ENCODE measurements at places on chromosomes 3 and 15.

GRCh38 chr15:41942886-41943285, 29.5 kb downstream of the EHD4 start:
- DNase-seq: no peak

DNA sequence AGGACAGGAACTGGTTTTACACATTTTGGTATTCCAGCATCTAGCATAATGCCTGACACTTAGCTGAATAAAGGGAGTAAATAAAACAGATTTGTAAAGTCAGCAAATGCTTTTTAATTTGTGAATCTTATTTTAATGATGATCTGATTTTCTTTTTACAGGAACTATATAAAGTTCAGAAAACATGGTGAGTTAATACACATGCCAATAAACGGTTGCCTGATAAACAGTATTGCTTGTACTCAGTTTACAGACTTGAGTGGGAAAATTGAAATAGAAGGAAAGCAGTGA, 1.4 kb downstream of the PSMA4 start:
- DNase-seq: no peak

GRCh38 chr3:150218841-150219240, 189.3 kb upstream of the TSC22D2 start:
- no peak for DNase-seq

DNA sequence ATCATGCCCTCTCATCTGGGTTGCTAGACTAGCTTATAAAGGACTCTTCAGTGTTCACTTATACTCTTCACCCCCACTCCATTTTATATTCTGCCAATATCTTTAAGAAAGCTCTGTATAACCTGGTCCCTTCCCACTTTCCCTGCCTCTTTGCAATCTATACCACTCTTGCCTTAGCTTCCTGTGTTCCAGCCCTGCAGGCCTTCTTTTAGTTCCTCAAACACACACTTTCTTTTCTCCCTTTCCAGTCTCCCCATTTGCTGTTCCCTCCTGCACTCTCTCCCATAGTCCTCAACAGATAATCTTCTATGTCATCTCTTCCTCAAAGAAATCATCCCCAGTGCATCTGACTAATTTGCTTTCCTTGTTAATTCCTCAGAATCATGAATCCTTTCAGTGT, 28.7 kb downstream of the SENP8 start:
- no peak for DNase-seq

DNA sequence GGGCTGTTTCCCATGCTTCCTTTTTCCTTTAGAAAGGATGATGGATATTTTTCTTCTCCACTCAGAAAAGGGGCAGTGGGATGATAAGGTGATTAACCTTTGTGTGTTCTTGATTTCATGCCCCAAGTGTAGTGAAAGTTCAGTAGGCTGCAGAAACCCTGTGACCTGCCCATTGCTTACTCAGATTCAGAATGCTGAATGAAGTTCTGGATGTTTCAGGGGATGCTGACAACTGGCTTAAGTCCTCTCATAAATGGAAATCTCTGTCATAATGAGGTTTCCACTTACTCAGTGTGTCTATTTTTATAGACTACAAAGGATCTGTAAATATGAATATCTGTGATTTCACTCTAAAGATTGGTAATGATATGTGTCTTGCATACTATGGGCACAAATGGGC, 471.3 kb upstream of the TPRG1 start:
- DNase-seq: no peak

GRCh38 chr3:5220193-5220592, 32.7 kb downstream of the EDEM1 start:
- no peak for DNase-seq

DNA sequence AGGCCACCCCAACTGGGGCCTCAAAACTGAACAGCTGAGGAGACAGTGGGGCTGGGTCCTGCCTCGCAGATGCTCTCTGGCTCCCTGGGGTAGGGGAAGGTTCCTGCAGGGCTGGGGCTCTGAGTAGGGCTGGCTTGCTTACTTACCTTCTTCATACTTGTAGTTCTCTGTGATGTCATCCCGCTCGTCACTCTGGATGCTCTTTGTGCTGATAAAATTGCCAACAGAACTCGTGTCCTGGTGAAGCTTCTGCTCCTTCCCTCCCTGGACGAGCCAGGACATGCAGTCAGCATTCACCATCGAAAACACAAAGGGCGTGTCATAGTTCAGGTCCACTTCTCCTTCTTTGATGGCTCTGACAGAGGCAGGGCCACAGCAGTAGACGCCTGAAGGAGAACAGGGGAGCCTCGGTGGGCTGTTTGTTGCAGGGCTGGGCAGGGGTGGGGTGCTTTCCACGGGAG, 17.9 kb upstream of the EPB42 start:
- DNase-seq: no peak

DNA sequence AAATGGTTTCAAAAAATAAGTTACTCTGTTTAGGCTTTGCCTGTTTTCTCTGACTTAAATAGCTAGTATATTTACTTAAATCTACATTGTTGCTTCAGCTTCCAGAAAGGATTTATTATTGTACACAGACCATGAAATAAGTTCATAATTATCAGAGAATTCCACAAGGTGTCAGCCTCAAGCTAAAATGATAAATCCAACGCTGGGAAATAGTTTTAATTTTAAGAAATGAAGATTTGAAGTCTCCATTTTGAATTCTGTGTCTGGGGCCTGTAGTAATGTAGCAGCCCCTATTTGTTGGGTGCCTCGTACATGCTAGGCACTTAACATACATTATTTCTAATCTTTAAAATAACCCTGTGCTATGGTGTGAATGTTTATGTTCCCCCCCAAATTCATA, 92.6 kb upstream of the KCNMB2 start:
- no peak for DNase-seq

- no peak for DNase-seq
Measured at GRCh38 chr3:190673148-190673547, 159.3 kb downstream of the IL1RAP start.

- no peak for DNase-seq
Measured at GRCh38 chr15:40498891-40499290, 28.1 kb downstream of the CHST14 start.

DNA sequence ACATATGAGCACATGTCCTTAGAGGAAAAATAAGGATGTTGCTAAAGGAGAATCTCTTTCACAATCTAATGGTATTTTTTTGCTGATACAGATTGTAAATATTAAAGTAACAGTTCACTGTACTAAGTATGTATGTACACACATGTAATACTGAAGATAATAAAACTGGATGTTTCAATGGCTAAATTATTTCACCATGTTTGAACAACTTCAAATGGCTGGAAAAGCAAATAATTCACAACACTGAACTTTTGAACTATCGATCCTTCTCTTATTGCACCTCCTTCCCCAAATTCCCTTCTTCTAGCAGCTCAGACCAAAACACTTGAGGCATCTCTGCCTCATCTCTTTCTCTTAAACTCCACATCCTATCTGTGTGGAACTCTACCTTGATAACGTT, 149.5 kb downstream of the EPHA3 start:
- DNase-seq: no peak

DNA sequence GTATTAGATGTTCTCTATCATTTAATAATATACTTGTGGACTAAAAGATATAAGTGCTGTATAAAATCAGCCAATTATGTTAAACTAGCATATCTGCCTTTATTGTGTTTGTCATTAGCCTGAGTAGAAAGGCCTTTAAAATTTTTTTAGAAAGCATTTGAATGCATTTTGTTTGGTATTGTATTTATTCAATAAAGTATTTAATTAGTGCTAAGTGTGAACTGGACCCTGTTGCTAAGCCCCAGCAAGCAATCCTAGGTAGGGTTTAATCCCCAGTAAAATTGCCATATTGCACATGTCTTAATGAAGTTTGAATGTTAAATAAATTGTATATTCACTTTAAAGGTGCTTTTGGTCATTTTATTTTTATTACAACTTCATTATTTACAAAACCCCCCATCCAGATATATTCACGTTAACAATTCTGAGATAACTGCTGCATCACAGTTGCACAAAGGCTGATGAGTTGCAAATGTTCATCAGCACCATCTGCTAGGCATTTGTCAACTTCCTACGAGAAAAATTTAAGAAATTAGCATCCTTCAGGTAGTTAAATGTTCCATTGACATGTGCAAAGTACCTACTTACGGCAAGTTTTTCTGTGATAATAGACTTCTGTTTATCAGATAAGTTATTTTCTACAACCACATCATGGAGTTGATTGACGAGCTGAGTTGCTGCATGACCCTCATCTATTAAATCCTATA, 6.3 kb downstream of the EIF4A2 start:
- DNase-seq: no peak

GRCh38 chr3:72663429-72663828, 184.8 kb downstream of the SHQ1 start:
- no peak for DNase-seq

GRCh38 chr3:143604402-143605185, 243.7 kb downstream of the SLC9A9 start:
- no peak for DNase-seq

GRCh38 chr15:67167091-67167490, 87.4 kb downstream of the AAGAB start:
- no peak for DNase-seq

DNA sequence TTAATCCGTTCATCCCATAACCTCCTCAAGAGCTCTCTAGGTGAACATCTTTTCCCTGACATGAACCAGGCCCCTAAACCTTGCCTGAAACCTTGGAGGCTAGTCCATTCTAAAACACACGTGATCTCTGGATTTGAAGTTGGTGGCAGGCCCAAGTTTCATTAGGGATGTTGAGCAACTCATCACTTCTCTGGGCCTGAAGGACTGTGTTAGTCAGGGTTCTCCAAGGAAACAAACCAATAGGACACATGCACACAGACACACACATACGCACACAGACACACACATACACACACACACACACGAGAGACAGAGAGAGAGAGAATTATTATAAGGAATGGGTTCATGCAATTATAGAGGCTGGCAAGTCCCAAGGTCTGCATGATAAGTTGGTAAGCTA, 31.9 kb downstream of the ACAN start:
- DNase-seq: no peak
